NCI-H2171 (cell line): ENCODE measurements at places on chromosomes 11 and 22.

- DNase-seq, result no peak
Observed at GRCh38 chr11:116928102-116928777, 90.8 kb upstream of the APOA1 start.

DNA sequence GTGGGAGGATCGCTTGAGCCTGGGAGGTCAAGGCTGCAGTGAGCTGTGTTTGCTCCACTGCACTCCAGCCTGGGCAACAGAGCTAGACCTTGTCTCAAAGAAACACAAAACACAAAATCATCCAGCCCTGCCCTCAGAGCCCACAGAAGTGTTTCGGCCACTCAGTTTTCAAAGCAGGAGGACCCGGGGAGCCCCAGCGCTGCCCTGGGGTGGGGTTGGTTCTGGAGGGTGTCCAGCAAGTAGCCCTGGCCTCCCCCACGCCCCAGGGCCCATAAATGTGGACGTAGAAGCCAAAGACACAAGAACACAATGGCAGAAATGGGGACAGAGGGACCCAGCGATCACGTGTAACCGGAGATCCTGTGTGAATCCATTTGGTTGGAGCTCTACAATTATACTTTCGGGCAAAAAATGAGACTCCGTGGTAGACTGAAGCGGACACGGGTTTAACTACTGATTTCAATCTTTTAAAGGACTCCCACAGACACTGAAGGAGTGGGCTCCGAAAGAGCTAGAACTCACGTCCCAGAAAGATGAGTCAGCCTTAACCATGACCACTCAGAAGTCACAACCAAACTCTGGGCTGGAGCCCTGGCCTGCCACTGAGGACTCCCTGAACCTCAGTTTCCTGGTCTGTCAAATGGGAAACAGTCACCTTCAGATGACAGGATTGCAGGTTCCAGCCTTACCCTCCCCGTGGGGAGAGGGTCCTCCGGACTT lies 9.0 kb upstream of the CYTH4 start:
- DNase-seq, result no peak

DNA sequence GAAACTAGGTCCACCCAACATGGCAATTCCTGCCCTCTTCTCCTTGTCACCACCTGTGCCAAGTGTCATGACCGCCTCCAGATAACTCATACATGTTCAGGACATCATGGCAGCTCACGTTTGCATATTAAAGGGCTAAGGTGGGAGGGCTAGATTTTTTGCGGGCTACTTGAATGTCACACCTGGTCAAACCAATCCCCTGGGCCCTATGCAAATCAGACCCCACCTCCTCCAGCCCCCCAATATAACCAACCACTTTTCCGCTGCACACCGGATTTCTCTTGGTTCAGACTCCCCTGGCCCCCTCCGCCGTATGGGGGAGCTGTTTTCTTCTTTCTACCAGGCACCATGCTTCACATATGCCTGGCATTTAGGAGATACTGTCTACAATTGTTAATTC lies 12.6 kb downstream of the UPB1 start:
- DNase-seq, result no peak

DNA sequence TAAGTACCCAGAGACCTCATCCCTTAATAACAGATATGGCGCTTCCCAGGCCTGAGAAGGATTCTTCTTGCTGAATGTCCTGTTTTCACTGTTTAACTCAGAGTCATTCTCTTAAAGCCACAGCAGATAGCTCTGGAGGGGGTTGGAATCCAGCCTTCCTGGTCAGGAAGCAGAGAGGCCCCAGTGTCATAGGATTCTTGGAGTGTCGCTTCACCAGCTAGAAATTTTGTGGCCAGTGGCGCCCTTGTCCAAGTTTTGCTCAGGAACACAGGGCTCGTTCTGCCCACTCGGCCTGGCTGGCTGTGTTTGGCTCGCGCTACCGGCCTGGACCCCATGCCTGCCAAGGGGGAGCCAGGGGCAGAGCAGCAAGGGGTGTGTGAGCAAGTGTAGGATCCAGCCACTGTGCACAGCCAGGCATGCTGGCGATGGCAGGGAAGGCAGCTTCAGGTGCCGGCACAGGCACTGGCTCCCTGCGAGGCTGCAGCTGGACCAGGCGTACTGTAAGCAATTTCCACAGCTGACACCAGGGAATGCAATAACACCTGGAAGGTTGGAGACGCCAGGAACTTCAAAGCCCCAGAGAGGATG lies 214.8 kb upstream of the SESN3 start:
- DNase-seq, result no peak

- no peak for DNase-seq
Observed at GRCh38 chr11:33692013-33692504, 8.6 kb downstream of the C11orf91 start.

GRCh38 chr11:58609723-58610122 lies 12.7 kb upstream of the CNTF start:
- DNase-seq, result no peak

DNA sequence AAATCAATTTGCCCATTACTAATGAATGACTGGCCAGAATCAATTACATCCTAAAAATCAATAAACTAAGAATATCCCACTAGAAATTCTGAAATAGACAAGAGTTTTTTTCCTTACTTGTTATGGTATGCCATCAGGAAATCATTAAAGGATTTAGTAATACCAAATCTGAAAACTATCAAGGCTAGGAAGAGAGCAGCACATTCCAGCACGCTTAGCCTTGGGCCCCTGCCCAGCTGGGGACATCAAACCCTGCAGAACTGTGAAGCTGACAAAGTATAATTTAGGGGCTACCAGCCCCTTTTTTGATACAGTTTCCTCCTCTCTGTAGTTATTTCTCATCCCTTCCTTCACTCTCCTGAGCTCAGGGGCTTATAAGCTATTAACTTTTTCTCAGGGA lies 247.8 kb upstream of the ZC3H12C start:
- DNase-seq, result no peak

DNA sequence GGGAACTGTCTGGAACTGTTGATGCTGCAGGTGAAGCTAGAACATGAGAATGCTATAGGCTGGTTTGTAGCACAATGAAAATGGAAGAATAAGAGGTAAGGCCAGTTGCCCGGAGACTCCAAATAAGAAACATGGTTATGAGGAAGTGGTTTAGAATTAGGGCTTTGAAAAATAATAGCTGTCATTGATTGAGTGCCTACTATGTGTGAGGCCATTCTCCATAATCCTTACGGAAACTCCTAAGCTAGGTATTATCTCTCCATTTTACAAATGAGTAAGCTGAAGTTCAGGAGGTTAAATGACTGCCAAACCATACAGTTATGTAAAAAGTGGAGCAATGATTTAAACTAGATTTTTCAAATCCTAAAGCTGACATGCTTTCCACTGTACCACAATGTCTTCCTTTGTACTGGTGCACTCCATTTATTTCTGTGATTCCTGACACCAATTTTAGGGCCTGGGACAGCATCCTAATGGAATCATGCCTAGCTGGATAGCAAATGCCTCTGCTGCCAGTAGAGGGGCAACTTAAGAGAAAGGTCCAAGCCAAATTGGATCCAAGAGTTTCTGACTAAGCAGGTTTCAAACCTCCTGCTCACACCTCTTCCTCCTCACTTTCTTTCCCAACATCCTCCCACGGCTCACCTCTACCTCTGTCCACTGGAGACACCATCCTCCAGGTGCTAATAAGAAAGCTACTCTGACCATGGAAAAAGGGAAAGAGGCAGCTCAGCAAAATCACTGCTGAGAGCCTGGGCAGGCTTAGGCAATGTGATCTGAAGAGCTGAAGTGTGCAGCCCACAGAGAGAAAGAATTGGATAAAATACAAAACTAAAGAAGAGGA lies 46.9 kb upstream of the PICALM start:
- no peak for DNase-seq

- DNase-seq, result no peak
Observed at GRCh38 chr22:21917181-21917958, 35.3 kb downstream of the PPM1F start.

DNA sequence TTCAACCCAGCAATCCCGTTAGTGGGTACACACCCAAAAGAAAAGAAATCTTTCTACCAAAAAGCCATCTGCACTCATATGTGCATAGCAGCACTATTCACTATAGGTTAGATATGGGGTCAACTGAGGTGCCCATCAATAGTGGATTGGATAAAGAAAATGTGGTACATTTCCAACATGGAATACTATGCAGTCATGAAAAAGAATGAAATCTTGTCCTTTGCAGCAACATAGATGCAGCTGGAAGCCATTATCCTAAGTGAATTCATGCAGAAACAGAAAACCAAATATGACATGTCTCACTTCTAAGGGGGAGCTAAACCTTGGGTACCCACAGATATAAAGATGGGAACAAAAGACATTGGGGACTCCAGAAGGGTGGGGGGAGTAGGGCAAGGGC lies 1.9 kb upstream of the ARHGAP8 start:
- no peak for DNase-seq

DNA sequence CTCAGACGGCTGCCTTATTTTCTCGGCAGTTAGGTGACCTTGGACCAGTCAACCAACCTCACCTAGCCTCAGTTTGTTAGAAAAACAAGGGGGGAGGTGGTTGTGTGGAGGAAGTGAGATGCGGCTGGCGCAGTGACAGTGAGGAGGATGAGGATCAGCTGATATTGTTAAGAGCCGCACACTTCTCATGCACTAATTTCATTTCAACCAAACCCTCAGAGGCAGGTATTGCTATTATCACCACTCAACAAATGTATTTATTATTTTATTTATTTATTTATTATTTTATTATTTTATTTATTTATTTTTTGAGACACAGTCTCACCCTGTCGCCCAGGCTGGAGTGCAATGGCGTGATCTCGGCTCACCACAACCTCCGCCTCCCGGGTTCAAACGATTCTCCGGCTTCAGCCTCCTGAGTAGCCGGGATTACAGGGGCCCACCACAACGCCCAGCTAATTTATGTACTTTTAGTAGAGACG lies 2.1 kb downstream of the LGALS1 start:
- DNase-seq, result no peak

- DNase-seq, result peak; percentile 81
Observed at GRCh38 chr11:99020352-99021225, at the start of gene CNTN5. CNTN5 (plus strand) TSS chr11:99020949.

GRCh38 chr22:43227239-43227630 lies 40.3 kb upstream of the TTLL12 start:
- DNase-seq, result no peak

DNA sequence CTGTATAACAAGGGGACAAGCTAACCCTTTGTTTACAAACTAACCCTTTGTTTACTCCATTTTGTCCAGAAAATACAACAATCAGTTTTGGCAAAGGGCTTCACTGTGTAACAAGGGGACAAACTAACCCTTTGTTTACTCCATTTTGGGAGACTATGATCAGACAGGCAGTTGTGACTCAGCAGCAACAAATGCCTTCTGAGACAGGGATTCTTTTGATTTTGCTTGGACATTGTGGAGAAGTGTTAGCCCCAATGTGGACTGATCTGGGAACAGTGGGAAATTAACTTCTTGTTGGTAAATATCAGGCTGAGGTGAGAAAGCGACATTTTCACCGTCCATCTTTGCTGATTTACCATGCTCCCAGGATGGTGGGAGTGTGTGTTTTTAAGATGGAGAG lies 983 bp downstream of the EHF start:
- no peak for DNase-seq

DNA sequence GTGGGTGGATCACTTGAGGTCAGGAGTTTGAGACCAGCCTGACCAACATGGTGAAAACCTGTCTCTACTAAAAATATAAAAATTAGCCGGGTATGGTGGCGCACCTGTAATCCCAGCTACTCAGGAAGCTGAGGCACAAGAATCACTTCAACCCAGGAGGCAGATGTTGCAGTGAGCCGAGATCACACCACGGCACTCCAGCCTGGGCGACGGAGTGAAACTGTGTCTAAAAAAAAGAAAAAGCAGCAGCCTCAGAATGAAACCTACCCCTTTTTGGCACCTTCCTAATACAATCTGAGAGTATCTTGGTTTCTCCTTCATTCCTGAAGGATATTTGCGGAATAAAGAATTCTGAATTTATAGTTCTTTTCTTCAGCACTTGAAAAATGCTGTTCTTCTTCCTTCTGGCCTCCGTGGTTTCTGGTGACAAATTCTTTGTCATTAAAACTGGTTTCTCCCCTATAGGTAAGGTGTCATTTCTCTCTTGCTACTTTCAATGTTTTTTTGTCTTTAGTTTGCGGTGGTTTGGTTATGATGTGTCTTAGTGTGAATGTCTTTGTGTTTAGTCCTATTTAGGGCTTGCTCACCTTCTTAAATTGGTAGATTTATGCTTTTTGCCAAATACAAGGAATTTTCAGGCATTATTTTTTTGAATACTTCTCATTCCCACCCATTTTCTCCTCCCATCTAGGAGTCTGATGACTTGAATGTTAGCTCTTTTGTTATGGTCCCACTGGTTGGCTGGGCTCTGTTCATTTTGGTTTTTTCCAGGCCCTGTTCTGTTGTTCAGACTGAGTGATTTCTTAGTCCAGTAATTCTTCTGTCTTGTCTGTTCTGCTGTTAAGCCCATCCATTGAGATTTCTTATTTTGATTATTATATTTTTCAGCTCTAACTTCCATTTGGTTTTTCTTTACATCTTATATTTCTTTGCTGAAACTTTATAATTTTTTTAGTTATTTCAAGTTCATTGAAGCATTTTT lies 15.4 kb downstream of the ASRGL1 start:
- DNase-seq, result no peak

DNA sequence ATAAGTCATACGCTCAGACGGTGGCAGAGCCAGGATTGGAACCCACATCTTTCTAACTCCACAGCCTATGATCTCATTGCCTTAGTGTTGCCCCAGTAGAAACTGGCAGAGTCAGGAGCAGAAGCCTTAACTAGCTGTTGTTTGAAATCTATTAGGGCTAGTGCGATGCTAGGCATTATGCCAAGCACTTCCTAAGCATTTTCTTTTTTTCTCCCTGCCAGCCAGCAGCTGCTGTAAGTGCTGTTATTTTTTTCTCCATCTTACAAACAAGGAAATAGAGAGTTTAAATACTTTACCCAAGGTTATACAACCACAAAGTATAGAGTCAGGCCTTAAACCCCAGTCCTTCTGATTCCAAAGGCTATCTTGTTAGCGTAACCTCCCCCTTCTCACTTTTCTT lies 161.0 kb upstream of the SORL1-AS1 start:
- DNase-seq, result no peak

GRCh38 chr22:19634226-19634975 lies 79.9 kb upstream of the SEPTIN5 start:
- no peak for DNase-seq

DNA sequence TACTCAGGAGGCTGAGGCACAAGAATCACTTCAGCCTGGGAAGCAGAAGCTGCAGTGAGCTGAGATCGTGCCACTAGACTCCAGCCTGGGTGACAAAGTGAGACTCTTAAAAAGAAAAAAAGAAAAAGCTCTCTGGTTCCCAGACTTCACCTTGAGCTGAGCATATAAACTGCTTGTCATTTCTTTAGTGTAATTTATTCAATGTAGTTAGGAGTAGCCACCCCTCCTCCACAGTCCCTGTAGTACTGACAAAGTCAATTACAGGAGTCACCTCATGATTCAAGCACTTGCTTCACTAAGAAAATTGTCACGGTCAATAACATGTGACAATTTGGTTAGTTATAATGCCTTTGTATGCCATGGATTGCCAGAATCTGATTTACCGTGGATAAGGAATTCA lies 7.2 kb downstream of the OR4D10 start:
- no peak for DNase-seq

- no peak for DNase-seq
Observed at GRCh38 chr11:107591378-107592230, 657 bp downstream of the ELMOD1 start.

GRCh38 chr11:19351426-19351825 lies 110.7 kb upstream of the E2F8 start:
- no peak for DNase-seq

- peak; percentile 96 for DNase-seq
Observed at GRCh38 chr11:22491555-22492225, 133.9 kb downstream of the FANCF start.
